ENCODE measurements at places on chromosomes 16 and 17.

DNA sequence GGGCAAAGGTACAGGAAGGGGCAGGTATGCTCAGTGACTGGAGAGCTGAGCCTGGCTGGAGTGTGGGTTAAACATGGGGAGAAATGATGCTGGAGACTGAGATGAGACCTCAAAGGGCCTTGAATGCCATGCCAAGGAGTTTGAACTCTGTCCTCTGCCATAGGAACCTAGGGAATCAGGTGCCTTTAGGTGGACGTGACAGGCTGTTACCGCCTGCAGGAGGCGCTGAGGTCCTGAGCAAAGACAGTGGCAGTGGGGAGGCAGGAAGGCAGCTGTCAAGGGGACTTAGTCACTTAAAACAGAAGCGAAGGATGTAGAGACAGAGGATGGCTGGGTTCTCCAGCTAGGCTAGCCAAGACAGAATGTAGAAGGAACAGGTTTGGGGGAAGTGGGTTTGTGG lies 9.1 kb downstream of the PSMB3 start:
- peak; percentile 32 for DNase-seq

GRCh38 chr16:56281249-56281805 lies 90.0 kb downstream of the GNAO1 start:
- no peak for DNase-seq

DNA sequence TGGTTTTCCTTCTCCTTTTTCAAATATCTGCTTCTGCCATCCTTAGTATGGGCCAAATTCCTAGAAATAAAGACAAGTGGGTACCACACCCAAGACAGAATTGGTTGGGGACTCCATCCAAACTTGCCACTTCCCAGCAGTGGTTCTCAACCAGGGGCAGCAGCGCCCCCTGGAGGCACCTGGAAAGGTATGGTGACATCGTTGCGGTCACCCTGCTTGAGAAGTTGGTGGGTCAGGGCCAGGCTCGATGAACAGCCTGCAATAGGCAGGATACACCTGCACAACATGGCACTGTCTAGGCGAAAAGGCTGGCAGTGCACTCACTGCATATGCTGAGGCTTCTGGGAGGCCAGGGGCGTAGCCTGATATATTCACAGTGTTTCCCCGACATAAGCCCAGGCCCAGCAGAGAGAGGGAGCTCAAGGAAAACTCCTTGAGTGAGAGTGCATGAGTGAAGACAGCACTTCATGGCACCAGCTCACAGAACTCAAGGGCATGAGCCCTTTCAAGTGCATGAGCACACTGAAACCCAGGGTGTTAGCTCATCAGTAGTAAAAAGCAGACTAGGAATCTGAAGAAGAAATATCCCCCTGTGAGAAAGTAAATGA lies 57.7 kb downstream of the CMC2 start:
- no peak for DNase-seq

DNA sequence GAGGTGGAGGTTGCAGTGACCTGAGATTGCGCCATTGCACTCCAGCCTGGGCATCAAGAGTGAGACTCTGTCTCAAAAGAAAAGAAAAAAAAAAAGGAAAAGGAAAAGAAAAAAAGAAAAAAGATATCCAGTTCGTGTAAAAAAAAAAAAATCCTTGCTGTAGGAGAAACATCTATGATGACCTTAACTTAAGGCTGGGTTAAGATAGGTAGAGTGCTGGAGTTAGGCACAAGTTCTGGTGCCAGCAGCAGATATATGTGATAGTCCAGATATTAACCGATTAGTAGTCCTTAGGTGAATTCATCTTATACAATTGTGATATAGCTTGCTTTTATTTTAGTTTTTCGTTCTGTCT lies 17.2 kb downstream of the PSMD11 start:
- no peak for DNase-seq

- DNase-seq = no peak
These were observed 6.3 kb upstream of the SLC5A11 start for GRCh38 chr16:24839347-24839972.

GRCh38 chr16:87955302-87956097 lies 4.3 kb downstream of the BANP start:
- no peak for DNase-seq

Measured in G401 (cell line).